Endothelial cell of umbilical vein (primary cell): ENCODE measurements at places on chromosomes 2 and 18. TPM values are rescaled to one million over a fixed set of nuclear protein-coding genes. Genes with fewer than 3 reads are reported as not detected.

SMARCAL1 gene
- total RNA-seq: 28.2 and 30.7 TPM in 2 replicates

CNTNAP5 gene
- total RNA-seq: not detected in 2 replicates

STEAP3 gene
- 12.7 and 17.4 TPM in 2 replicates for total RNA-seq

LAMA1 gene
- not detected in 2 replicates for total RNA-seq

POU3F3 gene
- not detected in 2 replicates for total RNA-seq

MCEE gene
- 6.8 and 9.9 TPM in 2 replicates for total RNA-seq

BOK gene
- total RNA-seq: 52.4 and 76.0 TPM in 2 replicates

ARHGEF33 gene
- 0.12 and 0.18 TPM in 2 replicates for total RNA-seq

RAB6C gene
- not detected in 2 replicates for total RNA-seq

GPC1 gene
- total RNA-seq: 23.9 and 31.1 TPM in 2 replicates

RAD51AP2 gene
- total RNA-seq: not detected in 2 replicates

EHD3 gene
- total RNA-seq: 10.7 and 12.1 TPM in 2 replicates

KCNK3 gene
- not detected in 2 replicates for total RNA-seq

SLC30A3 gene
- 9.2 and 16.7 TPM in 2 replicates for total RNA-seq

CPO gene
- not detected in 2 replicates for total RNA-seq

SLC38A11 gene
- not detected in 2 replicates for total RNA-seq

RNF152 gene
- 24.0 and 27.5 TPM in 2 replicates for total RNA-seq
